ENCODE measurements at places on chromosomes 1 and 21.
A peak's percentile ranks its signal among the peaks of the same experiment; 100 is the strongest.

DNA sequence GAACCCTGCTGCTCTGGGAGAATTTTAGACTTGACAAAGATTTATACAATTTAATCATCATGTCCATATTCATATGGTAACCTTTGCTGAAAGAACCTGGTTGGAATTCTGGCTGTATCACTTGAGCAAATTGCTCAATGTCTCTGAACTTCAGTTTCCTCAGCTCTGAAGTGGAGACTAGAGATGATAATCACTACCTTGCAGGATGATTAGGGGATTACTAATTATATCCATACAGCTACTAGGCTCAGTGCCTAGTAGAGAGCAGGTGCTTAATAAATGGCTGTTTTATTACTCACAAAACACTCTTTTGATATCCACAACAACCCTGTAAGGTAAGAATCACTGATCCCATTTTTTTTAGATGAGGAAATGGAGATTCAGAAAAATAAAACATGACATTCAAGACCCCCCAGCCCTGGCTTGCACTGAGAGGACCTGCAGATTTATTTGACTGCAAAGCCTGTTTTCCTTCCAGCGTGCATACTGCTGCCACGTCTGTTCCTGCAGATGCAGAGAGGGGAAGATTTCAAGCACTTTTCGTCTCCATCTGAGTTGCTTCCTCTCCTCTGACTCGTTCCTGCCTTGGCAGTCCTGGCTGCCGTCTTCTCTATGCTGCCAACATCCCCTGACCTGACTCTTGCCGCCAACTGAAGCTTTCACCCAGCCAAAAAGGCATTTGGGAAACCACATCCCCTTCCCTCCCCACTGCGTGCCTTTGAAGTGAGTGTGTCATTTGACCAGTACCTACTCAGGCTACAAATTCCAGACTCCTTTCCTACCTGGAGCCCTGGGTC, 203.0 kb downstream of the PLPP3 start:
- no peak for DNase-seq

DNA sequence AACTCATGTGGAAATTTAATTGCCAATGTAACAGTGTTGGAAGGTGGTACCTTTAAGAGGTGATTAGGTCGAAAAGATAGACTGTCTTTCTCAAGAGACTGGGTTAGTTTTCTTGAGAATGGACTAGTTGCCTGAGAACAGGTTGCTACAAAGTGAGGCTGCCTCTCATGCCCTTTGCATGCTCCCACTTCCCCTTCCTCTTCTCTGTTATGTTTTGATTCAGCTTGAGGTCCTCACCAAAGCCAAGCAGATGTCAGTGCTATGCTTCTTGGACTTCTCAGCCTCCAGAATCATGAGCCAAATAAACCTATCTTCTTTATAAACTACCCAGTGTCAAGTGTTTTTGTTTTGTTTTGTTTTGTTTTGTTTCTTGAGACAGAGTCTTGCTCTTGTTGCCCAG, 187.0 kb upstream of the RUNX1 start:
- no peak for DNase-seq

DNA sequence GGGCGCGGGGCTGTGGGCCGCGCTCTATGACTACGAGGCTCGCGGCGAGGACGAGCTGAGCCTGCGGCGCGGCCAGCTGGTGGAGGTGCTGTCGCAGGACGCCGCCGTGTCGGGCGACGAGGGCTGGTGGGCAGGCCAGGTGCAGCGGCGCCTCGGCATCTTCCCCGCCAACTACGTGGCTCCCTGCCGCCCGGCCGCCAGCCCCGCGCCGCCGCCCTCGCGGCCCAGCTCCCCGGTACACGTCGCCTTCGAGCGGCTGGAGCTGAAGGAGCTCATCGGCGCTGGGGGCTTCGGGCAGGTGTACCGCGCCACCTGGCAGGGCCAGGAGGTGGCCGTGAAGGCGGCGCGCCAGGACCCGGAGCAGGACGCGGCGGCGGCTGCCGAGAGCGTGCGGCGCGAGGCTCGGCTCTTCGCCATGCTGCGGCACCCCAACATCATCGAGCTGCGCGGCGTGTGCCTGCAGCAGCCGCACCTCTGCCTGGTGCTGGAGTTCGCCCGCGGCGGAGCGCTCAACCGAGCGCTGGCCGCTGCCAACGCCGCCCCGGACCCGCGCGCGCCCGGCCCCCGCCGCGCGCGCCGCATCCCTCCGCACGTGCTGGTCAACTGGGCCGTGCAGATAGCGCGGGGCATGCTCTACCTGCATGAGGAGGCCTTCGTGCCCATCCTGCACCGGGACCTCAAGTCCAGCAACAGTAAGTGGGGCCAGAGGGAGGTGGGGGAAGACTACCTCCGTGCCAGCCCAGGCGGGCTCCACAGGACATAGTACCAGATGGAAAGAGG, 808 bp downstream of the MAP3K21 start:
- peak; percentile 49 for DNase-seq

- DNase-seq, result no peak
Measured at GRCh38 chr1:152519851-152520250, 5.6 kb downstream of the CRCT1 start.

- DNase-seq, result no peak
Measured at GRCh38 chr1:168623003-168623828, 46.8 kb downstream of the XCL1 start.

DNA sequence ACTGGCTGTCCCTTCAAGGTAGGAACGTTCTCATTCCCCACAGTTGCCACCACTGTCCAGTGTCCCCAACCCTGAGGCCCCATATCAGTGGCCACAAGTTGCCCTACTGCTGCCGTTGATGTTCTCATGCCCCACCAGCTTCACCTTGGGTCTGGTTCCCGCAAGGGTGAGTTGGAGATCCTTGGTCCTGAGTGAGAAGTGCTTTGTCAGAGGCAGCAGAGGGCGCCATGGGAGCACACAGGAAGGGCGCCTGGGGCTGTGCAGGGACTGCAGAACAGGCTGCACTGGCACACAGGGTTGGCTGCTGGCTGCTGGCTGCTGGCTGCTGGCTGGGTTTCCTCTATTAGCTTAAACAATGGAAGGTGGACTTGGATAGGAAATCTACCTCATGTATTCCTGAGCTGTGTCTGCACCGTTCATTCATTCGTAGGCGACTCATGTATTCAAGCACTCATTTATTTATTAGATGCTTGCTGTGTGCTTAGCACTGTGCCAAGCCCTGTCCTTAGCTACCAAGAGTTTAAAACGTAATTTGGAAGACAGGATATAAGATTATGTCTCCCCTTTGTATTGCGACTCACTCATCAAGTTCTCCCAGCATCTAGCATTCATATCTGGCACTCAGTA, 2.1 kb upstream of the S100A9 start:
- peak; percentile 26 for DNase-seq
